ENCODE measurements at places on chromosomes 4 and X. TPM values are rescaled to one million over a fixed set of nuclear protein-coding genes. Genes with fewer than 3 reads are reported as not detected.

The MGAT4D gene
- total RNA-seq = not detected

The IL21 gene
- total RNA-seq = not detected

The PAGE1 gene
- not detected for total RNA-seq

- no peaks in the 10 kb centered on the region for H3K27me3 ChIP-seq
- H3K27ac ChIP-seq = no peak overlapping the region
- H3K4me3 ChIP-seq = no peak overlapping the region
- H3K36me3 ChIP-seq = no peaks in the 10 kb centered on the region
- no peaks in the 10 kb centered on the region for H3K4me1 ChIP-seq
Measured at GRCh38 chr4:109462802-109463201, 29.2 kb downstream of the SEC24B start.

- no peaks in the 10 kb centered on the region for H3K4me1 ChIP-seq
- no peak overlapping the region for H3K4me3 ChIP-seq
- peak; percentile 49 for DNase-seq
- H3K27ac ChIP-seq = no peak overlapping the region
Measured at GRCh38 chr4:3304831-3305609, 12.2 kb downstream of the RGS12 start.

- H3K27ac ChIP-seq = no peak overlapping the region
- H3K4me1 ChIP-seq = no peaks in the 10 kb centered on the region
Measured at GRCh38 chr4:17475481-17475880, 36.4 kb downstream of the QDPR start.

DNA sequence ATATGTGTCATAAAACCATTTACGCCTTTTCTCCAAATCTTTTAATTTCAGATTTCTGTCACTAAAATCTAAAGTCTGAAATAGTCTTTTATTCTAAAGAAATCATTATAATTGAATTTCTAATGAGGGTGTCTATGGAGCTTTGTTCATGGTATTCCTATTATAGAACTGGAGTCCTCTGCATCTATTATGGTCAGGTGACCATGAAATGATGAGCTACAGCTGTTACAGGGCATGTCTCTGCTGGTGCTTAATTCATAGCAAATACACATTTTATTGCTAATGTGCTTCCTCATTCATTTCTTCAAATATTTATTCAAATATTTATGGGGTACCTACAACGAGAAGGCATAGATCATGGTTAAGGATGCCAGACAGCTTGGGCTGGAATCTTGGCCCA, 126.1 kb downstream of the NAA11 start:
- H3K27ac ChIP-seq = no peak overlapping the region
- H3K36me3 ChIP-seq = no peaks in the 10 kb centered on the region
- H3K27me3 ChIP-seq = no peaks in the 10 kb centered on the region
- DNase-seq = no peak
- H3K4me1 ChIP-seq = no peaks in the 10 kb centered on the region
- no peak overlapping the region for H3K4me3 ChIP-seq

Measured in uterus (tissue), 4 donors.